Activated T-helper 9 cell treated with anti-CD3 and anti-CD28 coated beads, Interleukin-2, amount 50 U/mL, for 16 hours (primary cell): ENCODE measurements at places on chromosomes 2 and 18.
A peak's percentile ranks its signal among the peaks of the same experiment; 100 is the strongest.

- no peak for DNase-seq
These were observed 442.2 kb upstream of the ID2 start for GRCh38 chr2:8239531-8240088.

- no peak for DNase-seq
These were observed 247.4 kb upstream of the COL3A1 start for GRCh38 chr2:188726626-188727247.

DNA sequence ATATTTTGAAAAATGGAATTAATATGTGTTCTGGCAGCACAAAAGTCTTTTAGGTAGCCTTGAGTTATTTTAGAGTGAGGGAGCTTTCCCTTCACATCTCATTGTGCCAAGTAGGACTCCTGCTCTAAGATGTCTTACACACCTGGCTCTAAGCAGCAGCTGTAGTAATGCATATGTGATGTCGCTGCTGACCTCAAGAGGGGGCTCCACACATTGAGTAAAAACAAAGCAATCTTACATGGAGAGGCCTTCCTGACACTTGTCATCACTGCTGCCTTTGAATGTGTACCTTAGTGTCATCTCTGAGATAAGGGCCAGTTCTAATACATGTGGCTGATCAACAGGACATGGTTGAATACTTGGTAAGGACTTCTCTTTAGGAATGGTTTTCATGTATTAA is 75.8 kb downstream of the ACTR3 start:
- no peak for DNase-seq

- DNase-seq = no peak
These were observed 489.7 kb downstream of the SOX11 start for GRCh38 chr2:6181926-6182325.

DNA sequence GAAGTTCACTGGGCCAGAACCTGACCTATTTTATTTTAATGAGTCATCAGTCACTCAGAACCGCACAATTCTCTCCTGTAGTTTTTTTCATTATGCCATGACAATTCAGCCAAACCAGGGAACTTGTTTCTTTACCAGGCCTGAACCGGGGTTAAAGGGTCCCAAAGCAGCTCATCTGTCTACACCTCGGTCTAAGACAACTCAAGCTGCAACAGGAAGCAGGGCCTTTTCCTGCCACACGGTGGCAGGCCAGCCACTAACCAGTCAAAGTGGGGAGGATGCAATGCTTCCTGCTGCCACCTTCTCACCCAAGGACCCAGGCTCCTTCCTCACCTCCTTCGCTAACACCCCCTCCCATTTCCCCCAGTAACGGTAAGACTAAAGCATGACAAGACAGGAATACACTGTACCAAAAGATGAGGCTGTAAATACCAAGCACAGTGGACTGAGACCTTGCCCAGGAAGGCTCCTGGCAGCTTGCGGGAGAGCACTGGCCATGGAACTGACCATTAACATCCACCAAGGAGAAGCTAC is 56.7 kb upstream of the ACKR3 start:
- DNase-seq = peak; percentile 41

GRCh38 chr2:19109518-19109917 is 248.9 kb downstream of the OSR1 start:
- DNase-seq = no peak

DNA sequence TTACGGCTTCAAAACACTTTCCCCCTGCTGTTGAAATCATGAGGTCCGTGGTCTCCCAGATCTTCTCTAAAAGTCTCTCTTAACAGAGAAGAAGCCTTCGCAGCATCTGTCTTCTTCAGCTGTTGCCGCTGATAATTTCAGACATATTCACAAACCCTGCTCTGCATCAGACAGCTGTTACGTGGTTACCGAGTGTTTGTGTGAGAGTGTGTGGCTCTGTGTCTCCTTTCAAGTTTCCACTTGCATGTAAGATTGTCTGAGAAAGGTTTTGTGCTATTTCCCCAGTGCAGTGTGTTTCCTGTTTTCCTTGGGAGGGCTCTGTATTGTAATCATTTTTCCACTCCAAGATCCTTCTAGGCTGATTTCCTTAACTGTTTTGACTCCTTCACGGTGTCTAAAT is 32.8 kb downstream of the MAIP1 start:
- DNase-seq = no peak

DNA sequence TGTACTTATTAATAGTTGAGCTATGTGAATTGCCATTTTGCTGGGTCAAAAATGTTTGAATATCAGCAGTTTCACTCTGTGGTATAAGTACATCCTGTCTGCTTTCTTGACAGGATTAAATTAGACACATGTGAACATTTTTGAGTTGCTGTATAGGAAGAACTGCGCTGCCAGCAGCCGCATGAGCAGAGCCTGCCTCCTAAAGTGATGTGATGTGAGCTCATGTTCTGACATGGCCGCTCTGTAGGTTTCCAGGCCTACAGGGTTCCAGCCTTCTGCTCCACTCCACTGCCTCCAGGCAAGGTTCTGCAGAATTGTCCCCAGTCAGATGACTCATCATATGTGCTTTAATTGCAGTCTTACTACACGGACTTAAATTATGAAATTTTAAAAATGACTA is 119.7 kb upstream of the NFATC1 start:
- DNase-seq = no peak

DNA sequence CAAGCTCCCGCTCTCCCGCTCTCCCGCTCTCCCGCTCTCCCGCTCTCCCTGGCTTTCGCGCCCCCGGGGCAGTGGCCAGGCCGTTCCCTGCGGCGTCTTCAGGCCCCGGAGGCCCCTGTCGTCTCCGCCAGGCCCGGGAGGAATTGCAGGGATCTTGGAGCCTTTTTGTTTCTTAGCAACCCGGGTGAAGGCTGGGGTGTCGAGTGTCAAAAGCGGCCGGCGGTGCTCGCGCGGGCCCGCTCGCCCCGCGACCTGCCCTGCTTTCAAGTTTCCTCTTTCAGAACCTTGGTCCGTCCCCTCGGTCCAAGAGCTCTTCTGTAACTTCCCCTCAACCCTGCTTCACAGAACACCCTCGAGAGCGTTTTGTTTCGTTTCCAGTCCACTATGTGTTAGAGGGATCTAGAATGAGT is 1.4 kb downstream of the RNF138 start:
- DNase-seq = no peak

DNA sequence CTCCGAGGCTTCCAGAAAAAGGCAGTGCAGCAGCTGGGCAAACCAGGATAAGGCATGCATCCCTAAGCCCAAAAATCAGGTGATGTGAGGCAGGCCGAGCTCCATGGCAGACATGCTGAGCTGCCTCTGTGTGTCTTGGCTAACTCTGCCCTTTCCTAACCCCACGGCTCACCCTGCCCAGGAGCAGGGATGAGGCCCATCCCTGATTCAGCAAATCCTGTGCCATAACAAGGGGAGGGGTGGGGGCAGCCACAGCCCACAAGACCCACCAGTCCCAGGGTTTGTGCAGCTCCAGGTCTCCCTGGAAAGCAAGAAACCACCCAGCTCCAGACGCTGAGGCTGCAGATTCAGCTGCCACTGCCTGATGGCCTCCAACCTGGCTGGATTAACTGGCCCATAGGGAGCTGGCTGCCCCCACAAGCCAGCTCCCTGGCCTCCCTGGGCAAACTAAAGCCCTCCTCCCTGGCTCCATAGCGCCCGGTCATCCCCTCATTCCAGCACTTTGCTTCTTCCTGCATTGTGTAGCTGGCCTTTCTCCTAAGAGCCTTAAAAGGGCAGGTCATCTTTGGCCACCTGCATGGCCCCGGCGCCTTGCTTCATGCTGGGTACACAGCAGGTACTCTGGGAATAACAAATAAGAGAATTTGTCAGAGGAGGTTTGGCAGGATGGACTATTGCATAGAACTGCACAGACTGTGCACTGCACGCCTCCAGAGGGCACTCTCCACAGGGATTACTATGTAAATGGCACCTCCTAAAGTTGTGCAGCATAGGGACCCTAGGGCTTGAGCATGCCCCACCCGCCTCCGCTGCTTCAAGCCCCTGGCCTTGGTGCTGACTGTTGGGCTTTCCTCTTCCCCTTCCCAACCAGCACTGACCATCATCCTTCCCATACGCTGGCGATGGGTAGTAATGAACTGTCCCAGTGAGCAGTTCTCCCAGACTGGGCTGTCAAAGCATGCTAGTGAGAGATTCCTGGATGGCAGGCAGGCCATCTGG is 10.7 kb downstream of the STEAP3 start:
- DNase-seq = no peak
